ENCODE measurements at places on chromosomes 7 and 10.

GRCh38 chr10:121910673-121911420, 17.0 kb downstream of the ATE1 start:
- DNase-seq, result no peak

DNA sequence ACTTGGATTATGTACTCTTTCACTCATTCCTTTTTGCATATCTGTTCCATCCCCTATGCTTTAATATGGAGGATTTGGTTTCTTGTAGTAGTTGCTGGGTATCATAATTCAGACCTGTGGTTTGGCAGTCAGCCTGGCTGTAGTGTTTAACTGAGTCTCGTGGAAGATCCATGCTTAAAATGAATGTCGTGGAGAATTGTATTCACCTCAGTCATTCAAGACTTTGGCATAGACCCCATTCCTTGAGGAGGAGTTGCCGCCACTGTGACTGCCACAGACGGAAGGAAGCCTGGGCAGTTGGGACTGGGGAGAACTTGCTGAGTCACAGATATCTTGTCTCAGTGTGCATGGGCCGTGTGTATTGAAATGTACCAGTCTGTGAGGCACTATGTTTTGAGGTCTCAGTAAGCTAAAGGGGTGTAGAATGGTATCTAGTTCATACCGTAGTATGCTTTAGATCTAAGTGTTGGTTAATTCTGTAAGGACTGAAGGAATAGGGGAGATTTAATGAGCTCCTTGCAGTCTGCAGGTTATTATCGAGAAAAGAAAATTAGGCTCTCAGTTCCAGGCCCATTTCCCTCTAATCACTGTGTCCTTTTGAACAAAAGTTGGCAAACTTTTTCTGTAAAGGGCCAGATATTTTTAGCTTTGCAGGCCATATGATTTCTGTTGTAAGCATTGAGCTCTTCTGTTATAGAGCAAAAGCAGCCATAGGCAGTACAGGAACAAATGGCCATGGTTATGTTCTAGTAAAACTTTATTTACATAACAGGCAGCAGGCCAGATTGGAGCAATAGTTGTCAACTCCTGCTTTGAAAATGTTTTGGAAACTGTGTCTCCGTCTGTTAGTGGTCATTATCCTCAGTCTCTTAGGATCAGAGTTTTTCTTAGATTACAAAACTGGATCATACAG, 76.8 kb downstream of the TPST1 start:
- no peak for DNase-seq

GRCh38 chr7:29194594-29195427, at the start of gene CHN2:
Gene CHN2 (plus strand): TSS chr7:29194775.
- DNase-seq, result no peak

- no peak for DNase-seq
Observed at GRCh38 chr10:118259288-118259906, 82.7 kb downstream of the FAM204A start.

DNA sequence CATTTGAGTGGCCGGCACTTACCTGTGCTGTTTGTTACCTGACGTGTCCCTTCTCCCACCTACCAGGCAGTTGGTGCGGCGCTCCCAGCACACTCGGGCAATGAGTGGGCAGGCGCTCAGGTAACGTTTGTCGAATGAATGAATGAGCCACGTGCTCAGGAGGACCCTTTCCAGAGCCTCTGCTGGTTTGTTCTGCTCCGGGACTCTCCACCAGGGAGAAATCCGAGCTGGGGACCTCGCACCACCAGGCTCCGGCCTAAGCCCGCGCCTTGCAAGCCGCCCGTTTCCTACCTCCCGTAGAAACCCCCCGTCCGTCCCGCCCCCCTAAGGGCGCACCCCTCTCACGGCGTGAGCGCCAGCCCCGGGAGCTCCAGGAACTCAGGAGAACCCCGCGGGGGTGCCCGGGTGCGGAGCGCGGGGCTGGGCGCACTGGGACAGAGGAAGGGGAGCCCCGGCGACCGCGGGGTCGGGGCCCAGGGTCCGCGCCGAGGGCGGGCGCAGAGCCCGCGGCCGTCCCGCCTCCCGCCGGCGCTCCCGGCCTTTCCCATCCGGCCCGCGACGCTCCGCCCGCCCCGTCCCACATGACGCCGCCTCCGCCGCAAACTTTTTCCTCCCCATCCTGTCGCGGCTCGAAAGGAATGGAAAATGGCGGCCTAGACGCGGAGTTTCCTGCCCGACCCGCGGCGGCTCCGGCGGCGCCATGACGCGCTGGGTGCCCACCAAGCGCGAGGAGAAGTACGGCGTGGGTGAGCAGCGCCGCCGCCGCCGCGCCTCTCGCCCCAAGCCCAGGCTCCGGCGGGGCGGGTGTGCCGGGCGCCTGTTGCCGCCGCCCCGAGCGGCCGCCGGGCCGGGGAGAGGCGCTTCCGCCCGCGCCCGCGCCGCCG, at the start of gene DOCK1:
Gene DOCK1 (plus strand): TSS at position 611 of the 884 bp plus-strand sequence. CDS start 90 bp downstream, at position 701.
- DNase-seq, result no peak
